ENCODE measurements at places on chromosomes 2 and 18. TPM values are rescaled to one million over a fixed set of nuclear protein-coding genes. Genes with fewer than 3 reads are reported as not detected.

GRCh38 chr2:237309416-237309815 lies 104.5 kb downstream of the COL6A3 start:
- DNase-seq, result no peak

DNA sequence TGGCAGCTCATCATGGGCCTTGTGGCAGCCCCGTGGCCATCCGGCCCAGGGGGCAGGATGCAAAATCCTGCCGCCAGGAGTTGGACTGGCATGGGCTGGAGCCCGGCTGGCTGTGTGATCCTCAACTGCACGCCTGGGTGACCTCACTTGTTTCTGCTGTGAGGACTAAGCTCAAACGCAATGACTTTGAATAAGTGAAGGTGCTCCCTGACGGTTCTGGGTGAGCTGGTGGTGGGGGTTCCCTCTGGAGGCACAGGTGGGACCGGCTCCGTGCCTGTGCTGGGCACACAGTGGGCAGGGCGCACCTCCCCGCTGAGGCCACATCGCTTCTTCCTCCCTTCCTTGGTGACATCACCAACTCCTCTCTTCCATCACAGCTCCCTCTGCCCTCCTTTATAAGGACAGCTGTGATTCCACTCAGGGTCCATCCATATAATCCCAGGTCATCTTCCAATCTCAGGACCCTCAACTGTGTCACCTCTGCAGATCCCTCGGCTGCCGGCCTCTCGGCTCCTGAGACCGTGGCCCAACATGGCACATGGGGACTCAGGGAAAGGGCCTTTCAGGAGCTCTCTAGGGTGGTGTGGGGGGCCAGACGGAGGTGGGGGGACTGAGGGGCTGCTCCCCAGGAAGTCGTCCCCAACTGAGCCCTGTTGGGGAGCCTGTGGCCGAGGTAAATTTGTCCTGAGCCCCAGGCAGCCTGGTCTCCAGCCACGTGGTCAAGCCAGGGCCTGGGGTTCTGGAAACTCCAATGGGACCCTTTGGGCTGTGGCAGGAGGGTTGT lies 75.5 kb upstream of the ODC1 start:
- no peak for DNase-seq

- DNase-seq, result no peak
Observed at GRCh38 chr18:80009661-80010550, 21.5 kb upstream of the TXNL4A start.

- peak; percentile 29 for DNase-seq
Observed at GRCh38 chr2:9763356-9764152, 79.7 kb upstream of the TAF1B start.

DNA sequence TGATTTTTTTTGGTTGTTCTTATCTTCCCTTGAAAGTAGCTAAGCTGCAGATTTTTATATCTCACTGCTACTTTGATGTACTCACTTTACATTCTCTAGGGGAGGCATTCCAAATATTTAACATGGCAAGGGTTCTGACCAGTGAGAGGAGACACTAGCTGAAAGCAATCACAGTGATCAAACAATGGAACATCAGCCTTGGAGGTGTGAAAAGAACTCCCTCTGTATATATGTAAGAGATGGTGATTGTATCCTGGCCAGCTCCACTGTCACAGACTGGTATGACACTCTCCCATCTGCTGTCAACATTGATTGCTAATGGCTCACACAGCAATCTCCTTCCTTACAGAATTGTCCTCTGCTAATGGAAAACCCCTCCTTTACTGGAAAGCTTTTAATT lies 291.7 kb upstream of the CDH19 start:
- no peak for DNase-seq

DNA sequence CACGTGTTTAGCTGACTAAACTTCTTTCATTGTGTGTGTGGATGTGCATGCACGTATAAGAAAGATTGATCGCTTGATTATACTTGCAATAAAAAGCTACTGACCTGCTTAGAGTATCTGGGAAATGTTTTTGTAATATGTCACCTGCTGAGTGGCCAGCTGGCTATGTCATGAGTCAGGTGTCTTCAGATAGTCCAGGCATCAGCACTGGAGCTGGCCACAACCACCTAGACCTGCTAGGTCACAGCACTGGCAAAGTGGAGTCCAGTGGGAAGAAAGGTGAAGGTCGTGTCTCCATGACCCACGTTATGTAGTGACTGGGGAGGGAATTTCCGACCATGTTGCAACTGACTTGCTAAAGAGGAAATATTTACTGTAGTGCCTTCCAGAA lies 147.0 kb downstream of the ESCO1 start:
- peak; percentile 6 for DNase-seq

- DNase-seq, result no peak
Observed at GRCh38 chr18:13480571-13481255, 245.6 kb downstream of the FAM210A start.

- no peak for DNase-seq
Observed at GRCh38 chr18:56910237-56910636, 236.7 kb upstream of the BOD1L2 start.

DNA sequence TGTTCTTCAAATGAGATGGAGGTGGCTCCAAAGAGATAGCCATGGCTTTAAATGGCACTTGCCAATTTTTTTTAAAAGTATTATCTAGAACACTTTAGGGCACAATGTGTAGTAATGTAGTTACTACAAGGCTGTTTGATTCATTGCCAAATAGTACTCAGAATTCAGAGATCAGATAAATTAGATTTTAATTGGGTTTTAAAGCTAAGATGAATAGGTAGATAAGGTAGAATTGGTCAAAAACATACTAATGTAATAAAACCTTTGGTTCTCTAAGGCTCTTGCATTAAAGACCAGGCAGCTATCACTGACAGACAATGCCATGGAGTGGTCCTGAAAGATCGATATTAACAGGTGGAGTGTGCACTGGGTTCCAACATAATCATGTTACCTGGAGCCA lies 365.9 kb downstream of the LRRTM1 start:
- no peak for DNase-seq

DNA sequence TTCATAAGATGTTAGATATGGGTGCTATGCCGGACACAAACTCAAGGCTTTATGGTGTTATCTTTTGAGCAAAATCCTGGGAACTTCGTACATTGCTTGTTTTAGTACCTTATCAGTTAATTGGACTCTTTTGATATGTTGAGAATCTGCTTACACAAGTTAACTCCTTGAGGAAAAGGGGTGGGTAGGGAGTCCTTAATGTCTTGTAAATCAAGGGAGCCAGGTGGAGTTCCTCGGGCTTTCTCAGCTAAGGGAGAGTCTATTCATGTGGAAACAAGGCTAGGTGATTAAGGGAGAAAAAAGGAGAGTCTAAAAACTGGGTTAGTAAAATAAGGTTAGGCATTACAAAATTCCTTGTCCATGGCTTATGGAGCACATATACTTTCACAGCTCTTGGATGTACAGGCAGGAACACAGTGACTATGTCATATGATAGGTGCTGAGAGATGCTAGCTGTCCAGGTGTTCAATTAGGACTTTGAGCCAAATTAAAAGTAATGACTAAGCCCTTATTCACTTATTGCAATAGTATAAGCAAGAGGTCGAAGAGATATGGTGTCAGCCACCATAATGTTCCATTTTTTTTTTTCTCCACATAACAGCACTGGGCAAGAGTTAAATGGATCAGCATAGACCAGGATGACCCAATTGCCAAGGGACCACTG lies 59.5 kb upstream of the DYNAP start:
- no peak for DNase-seq

- no peak for DNase-seq
Observed at GRCh38 chr2:24618144-24618543, 127.1 kb downstream of the NCOA1 start.

DNA sequence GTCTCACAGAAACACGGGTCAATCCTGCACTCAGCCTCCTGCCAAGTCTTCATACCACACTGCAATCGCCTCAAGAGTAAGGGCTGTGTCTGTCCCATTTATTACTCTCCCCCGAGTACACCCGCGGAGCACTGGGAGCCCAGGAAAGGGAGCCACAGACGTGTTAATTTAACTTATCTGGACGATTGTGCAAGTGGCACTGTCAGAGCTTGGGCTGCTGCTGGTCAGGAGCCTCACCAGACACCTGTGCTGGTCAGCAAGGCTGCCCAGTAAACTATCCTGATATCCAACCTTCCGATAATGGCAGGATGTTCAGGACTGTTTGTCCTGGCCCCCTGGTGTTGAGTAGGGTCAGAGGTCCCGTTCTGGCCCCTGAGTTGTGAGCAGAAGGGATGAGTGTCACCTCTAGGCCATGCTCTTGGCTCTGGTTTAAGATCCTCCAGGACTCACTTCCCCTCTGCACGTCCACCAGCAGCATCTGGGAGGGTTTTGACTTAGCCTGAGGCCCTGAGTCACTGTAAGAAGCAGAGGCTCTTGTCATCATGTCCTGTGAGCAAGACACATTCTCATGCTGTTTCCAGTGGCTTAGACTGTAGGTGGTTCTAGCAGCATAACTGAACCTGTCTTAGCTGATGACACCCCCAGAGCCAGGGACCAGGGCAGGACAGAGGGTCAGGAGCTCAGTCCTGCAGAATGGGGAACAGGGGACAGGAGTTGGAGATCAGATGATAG lies 82.5 kb upstream of the ARL4C start:
- no peak for DNase-seq

DNA sequence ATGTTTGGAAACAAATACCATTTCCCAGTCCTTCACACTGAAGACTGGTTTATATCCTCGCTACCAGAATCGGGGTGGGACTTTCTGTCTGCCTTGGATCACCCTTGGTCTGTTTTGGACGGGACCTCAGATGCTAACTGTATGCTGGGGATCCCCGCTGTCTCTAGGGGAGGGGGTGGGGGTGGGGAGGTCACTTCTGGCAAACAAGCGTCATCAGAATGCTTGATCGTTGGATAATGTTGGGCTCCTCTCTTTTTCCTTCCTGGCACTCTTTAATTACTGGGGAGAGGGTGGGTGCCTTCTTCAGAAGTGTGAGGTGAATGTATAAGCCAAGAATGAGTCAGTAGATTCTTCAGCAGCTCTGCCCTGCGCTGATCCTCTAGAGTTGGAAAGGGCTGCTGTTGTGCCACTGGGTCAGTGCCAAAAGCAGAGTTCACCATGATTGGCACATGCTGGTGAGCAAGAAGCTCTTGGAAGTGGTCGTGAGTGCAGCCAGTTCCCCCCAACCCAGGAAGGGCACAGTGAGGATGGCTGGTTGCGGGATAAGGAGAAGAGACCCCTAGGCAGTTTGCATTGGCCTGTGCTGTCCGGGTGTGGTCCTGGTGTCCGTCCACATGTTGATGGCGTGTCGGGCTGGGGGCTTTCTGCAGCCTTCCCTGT lies 32.2 kb downstream of the DGKD start:
- DNase-seq, result peak; percentile 40

- no peak for DNase-seq
Observed at GRCh38 chr2:242004223-242004901, 134.8 kb downstream of the RTP5 start.

DNA sequence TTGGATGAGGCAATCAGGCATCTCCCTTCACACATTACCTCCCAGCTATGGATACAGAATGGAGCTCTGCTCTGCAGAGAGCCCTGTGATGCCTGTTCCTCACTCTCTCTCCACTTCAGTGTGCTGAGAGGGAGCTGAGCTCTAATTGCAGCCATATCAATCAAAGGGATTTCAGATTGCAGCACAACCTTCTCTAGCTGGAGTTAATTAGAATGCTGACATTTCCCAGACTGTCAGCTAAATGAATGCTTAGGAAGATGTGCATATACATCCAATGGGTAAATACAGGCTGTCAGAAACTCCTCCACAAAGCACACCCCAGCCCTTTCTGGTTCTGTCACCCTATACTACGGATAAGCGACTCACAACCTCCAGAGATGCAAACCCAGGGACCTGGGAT lies 402.6 kb downstream of the EIPR1 start:
- peak; percentile 35 for DNase-seq

DNA sequence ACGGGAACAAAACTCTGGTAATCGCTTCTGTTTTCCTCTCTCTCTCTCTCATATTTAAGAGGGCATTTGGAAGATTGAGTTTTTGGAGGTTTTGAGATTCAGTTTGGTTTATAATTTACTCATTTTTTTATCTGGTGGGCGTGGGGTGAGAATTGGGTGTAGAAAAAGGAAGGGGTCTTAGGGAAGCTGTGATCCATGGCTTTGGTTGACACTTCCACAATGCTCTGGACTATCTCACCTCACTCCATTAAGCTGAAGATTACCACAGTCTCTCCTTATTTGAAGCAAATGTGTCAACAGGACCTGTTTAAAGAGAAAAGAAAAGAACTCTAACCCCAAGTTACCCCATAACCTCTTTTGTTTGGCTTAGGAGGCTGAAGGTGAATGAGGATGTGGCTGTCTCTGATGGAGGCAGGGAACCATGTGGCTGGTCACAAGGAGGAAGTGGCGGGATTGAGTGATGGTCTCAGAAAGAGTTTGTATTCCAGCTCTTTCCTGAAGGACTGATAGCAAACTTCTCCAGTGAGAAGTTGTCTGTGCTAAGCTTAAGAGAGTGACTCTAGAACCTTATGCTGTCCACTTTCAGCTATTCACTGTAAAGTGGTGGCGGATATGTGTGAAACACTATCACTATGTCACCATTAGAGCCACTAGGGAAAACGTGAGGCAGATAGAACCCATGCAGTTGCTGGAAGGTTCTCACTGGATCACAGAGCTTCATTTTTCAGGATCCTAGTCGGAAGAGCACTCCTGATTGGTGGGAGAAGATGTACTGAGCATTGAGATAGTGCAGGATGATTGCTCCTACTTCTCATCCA lies 934 bp downstream of the ZNF804A start:
- peak; percentile 67 for DNase-seq

- DNase-seq, result no peak
Observed at GRCh38 chr18:45112682-45113081, 432.0 kb downstream of the SETBP1 start.

- DNase-seq, result no peak
Observed at GRCh38 chr2:156321243-156321904, 11.1 kb downstream of the NR4A2 start.

DNA sequence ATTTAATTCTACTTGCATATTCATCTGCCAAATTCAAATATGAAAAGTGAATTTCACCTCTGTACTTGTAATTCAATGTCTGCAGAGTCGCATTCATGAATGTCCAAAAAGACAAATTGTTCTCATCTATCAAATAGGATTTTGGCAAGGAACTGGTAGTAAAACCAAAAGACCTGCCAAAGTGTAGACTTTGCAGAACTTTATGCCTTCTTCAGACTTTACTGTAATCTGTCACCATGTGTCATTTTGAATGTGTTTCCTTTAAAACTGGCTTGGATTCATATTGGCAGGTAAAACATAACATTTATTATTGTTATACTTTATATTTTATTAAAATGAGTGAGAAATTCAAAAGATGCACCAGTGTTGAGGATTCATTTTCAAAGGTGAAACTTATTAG lies 701.9 kb upstream of the LINC00305 start:
- no peak for DNase-seq

UGT1A8 gene
- total RNA-seq, result not detected

ARHGAP28 gene
- 42.6 TPM for total RNA-seq

TTC21B gene
- 32.7 TPM for total RNA-seq

IL37 gene
- not detected for total RNA-seq

PKDCC gene
- total RNA-seq, result 55.9 TPM

TFCP2L1 gene
- total RNA-seq, result 0.50 TPM

CABYR gene
- 9.1 TPM for total RNA-seq

LDLRAD4 gene
- 43.9 TPM for total RNA-seq

REG1B gene
- not detected for total RNA-seq

DSG4 gene
- total RNA-seq, result not detected

TRIM43 gene
- not detected for total RNA-seq

LYG1 gene
- total RNA-seq, result 2.1 TPM

Data from spinal cord (tissue), 10 donors.